NCI-H460 (cell line): ENCODE measurements at places on chromosomes 5 and 9. TPM values are rescaled to one million over a fixed set of nuclear protein-coding genes. Genes with fewer than 3 reads are reported as not detected.

DNA sequence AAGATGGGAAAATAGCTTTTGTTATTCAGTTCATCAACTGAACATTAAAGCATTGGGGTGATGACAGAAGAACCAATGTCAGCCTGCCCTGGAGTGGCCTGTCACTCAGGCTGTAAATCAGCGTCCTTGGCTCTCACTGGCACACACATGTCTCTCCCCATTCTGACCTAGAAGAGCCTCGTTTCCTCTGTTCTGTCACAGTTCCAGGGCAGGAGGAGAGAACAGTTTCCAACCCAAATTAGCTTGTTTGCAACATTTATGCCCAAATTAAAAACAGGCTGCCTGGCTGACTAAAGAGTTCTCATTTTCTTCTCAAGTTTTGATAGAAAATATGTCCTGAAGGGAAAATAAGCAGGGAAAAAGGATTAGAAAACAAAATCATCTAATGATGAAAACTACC lies 520.1 kb downstream of the CHSY3 start:
- DNase-seq: no peak

ZNF354C gene
- total RNA-seq: 1.1 and 1.6 TPM in 2 replicates

DNA sequence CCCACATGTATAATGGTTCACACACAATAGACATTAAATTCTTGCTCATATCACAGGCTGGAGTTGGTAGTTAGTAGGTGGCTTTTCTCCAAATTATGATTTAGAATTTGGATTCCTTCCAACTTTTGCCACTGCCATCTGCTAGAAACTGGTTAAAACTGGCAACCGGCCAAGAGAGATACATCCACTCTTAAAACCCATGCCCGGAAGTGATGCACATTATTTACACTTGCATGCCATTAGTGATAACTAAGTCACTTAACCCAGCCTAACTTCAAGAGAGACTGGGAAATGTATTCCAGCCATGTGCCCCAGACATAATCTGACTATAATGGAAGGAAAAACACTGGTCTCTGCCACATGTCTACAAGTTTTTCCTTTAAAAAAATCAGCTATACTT lies 395.7 kb upstream of the SEMA6A start:
- DNase-seq: no peak

DNA sequence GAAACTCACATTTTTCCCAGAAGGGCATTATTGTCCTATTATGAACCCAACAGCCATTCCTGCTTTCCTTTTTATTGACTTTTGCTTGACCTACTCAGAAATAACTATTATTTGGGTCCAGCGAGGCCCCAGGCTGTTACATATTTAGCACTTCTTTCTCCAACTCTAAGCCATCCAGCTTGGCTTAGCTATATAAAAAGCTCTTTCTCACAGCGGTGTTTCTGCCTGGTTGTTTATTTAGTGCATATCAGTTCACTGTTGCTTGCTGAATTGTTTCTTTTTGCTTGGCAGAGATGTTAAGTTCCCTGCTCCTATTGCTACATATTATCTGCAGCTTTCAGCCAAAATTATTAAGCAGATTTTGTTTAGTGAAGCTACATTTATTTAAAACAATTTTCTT lies 1156.8 kb upstream of the SEMA6A start:
- no peak for DNase-seq

GRCh38 chr5:54632131-54632701 lies 114.7 kb downstream of the SNX18 start:
- no peak for DNase-seq

DNA sequence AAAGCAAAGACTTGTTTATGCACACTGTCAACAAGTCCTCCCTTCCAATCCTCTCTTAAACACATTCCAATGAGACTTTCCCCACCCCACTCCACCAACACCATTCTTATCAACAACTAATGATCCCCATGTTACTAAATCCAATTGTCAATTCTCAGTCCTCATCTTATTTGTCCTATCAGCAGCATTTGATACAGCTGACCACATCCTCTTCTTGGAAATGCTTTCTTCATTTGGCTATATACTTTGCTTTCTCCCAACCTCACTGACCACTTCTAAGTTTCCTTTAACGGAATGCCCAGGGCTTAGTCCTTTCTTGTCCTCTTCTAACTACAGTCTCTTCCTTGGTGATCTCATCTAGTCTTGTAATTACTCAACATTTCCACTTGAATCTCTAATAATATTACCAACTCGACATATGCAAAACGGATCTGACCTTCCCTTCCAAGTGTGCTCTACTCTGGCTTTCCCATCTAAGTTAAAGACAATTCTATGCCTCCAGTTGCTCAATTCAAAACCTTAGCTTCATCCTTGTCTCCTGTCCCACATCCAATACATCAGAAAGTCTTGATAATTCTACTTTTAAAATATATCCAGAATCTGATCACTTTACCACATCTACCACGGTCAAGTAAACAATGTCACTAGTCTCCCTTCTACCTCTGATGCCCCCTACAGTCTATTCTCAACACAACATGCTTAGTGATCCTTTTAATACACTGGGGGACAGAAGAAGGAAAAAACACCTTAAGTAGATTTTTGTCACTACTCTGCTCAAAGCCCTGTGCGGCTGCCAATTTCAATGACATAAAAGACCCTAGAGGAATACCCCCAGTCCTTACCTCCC lies 25.5 kb downstream of the AGTPBP1 start:
- no peak for DNase-seq

- no peak for DNase-seq
Measured at GRCh38 chr9:75833778-75834177, 56.7 kb upstream of the PCSK5 start.

ANXA2R gene
- 4.6 TPM in 2 replicates for total RNA-seq

MAMDC4 gene
- total RNA-seq: 4.4 and 4.5 TPM in 2 replicates

DNA sequence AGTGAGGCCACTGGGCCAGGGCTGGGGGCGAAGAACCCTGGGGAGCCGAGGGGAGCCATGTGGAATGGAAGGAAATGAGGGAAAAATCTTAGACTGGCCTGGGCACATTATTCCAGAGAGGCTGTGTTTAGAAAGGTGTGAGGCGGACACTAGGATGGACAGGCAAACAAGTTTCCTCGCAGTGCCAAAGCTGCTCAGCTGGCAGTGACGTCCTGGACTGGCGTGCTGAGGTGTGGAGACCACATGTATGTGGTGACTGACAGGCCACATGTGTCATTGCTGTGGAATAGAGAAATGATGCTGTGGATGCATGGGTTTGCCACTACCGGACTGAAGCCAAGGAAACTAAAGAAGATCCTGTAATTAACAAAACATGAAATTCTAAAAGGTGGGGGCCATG lies 42.6 kb downstream of the RASEF start:
- DNase-seq: no peak

DNA sequence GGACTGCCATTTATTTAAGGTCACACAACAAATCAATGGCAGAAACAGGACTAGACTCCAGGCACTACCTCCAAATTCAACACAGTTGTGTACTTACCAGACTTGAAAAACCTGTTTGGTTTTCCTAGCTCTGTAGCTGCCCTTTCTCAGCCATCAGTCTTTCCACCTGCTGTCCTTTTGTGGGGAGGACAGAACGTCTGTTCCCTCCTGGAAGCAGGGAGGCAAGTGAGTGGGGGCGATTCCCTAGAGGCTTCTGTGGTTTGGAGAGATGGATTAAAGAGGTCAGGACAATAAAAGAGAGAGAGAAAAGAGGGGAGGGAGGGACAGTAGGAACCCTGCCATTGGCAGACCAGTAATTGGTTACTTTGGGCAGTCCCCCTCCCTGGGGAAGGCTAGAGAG lies 14.7 kb downstream of the ASTN2 start:
- DNase-seq: no peak

SGCD gene
- total RNA-seq: 0.30 TPM in 1 of 2 replicates, not detected in the other

- no peak for DNase-seq
Measured at GRCh38 chr9:137705443-137705863, 86.6 kb downstream of the EHMT1 start.

- no peak for DNase-seq
Measured at GRCh38 chr5:38453506-38453905, 102.9 kb downstream of the LIFR start.

OR1Q1 gene
- not detected in 2 replicates for total RNA-seq

GRCh38 chr9:91427873-91428272 lies 4.2 kb upstream of the NFIL3 start:
- DNase-seq: no peak

DNA sequence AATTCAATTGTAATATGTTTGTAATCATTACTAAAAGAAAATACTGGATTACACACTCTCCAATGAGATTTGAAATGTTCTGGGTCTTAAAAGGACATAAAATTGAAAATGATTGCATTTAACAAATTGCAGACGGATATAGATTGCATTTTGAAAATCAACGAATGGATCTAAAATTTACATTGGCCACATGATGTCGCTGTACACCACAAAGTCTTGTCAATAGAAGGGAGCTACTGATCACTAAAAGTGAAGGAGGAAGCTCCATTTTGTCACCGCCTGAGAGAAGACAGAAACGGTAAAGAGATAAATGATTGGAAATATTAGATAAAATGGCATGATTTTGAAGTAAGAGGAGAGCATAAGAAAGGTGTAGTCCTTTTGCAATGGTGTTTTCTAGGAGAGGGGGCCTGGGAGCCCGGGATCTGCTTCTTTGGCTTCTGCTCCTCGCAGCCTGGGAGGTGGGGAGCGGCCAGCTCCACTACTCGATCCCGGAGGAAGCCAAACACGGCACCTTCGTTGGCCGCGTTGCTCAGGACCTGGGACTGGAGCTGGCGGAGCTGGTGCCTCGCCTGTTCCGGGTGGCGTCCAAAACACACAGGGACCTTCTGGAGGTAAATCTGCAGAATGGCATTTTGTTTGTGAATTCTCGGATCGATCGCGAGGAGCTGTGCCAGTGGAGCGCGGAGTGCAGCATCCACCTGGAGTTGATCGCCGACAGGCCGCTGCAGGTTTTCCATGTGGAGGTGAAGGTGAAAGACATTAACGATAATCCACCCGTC lies at the start of gene PCDHA1:
Gene PCDHA1 (plus strand): TSS at position 236 of the 782 bp plus-strand sequence.
- DNase-seq: no peak

DNA sequence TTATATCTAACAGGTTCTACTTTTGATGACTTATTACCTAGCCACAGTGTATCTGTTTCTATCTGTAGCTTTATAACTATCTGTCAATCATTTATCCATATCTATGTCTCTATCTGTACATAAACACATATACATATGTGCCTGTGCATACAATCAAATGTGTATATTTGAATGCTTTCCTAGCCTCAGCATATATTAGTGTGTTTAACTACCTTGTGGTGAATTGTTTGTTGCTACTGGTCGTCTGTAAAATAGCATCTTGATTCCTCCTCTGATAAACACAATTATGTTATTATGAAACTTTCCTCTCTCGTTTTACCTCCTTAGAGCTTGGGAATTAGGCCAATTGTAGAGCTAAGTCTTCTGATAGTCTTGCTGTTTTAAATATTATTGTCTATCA lies 44.4 kb downstream of the PARP8 start:
- DNase-seq: no peak

- DNase-seq: no peak
Measured at GRCh38 chr5:42799241-42799608, 12.5 kb downstream of the SELENOP start.

DNA sequence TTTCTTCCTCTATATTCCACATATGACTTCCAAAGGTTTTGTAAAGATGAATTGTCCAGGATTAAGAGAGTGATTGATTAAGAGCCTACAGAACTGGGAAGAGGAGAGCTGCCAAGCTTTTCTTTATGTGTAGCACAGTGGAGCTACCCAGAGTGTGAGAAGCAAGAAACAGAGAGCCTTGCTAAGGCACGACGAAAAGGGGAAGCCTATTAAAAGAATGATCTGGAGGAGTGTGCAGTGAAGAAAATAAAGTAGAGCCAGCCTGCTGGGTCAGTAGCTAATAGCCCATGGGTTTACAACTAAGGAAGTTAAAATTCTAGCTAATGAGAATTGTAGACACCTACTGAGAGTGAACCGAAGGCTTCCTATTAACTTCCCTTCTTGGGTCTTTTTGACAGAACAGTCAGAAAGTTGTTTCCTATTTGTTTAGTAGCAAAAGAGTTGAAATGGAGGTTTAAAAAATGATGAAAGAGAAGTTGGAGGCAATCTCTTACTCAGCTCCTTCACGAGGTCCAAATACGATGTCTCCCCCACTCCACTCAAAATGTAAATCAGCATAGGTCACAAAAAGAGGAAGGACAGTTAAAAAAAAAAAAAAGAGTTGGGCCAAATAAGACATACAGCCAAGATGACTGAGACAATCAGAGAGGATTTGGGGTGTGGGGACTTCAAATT lies 957 bp upstream of the PRR16 start:
- DNase-seq: no peak

GRCh38 chr9:38071470-38072134 lies 2.6 kb upstream of the SHB start:
- DNase-seq: no peak

CDC20B gene
- not detected in 2 replicates for total RNA-seq

DNA sequence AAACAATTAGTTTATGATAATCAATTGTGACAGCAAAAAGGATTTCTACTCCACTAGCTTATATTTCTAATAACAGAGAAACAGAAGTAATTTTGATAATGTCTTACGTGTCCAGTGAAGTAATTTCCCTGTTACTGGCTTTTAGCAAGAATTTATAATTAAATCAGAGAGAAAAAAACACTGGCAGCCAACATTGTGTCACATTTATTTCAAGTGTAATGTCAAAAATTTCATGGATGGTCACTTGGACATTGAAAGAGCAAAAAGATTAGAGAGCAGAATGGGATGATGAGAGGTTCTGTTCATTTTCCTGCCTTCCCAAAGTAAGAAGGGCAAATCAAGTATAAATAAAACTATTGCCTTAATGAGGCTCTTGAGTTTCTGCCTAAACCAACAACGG lies 239.3 kb upstream of the SEMA6A start:
- no peak for DNase-seq

GRCh38 chr9:125119643-125120286 lies 23.6 kb downstream of the SCAI start:
- no peak for DNase-seq

DNA sequence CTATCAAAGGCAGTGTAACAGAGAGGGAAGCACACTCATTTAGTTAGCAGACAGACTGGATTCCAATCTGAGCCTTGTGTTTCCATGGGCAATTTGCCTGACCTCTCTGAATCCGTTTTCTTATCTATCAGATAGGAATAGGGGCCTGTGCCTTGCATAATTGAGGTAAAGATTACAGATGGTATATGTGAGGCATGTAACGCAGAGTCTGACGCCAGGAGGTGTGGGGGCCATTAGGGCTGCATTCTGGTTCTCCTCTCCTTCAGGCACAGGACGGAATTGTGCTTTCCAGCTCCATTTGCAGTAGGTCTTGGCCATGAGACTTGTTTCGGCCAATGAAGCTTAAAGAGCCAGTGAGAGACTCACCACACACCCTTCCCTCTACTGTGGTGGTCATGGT lies 97.6 kb downstream of the FRMD3 start:
- no peak for DNase-seq

GDF9 gene
- 0.50 TPM in 1 of 2 replicates, not detected in the other for total RNA-seq

LCN12 gene
- total RNA-seq: 1.2 and 1.5 TPM in 2 replicates

- DNase-seq: no peak
Measured at GRCh38 chr5:159257629-159258283, 5.3 kb upstream of the UBLCP1 start.
